Endothelial cell (in vitro differentiated cells): ENCODE measurements at places on chromosomes 6 and 20. TPM values are rescaled to one million over a fixed set of nuclear protein-coding genes. Genes with fewer than 3 reads are reported as not detected.

TBC1D7 gene
- 40.4 TPM for total RNA-seq

DTD1 gene
- total RNA-seq = 31.0 TPM

IL20RA gene
- 0.10 TPM for total RNA-seq

GATA5 gene
- not detected for total RNA-seq

UNC5CL gene
- total RNA-seq = 0.59 TPM

NRSN1 gene
- not detected for total RNA-seq

FILIP1 gene
- total RNA-seq = 32.0 TPM
